Inflammatory macrophage treated with lipopolysaccharide for 4 hours (primary cell): ENCODE measurements at places on chromosomes 4 and X.

DNA sequence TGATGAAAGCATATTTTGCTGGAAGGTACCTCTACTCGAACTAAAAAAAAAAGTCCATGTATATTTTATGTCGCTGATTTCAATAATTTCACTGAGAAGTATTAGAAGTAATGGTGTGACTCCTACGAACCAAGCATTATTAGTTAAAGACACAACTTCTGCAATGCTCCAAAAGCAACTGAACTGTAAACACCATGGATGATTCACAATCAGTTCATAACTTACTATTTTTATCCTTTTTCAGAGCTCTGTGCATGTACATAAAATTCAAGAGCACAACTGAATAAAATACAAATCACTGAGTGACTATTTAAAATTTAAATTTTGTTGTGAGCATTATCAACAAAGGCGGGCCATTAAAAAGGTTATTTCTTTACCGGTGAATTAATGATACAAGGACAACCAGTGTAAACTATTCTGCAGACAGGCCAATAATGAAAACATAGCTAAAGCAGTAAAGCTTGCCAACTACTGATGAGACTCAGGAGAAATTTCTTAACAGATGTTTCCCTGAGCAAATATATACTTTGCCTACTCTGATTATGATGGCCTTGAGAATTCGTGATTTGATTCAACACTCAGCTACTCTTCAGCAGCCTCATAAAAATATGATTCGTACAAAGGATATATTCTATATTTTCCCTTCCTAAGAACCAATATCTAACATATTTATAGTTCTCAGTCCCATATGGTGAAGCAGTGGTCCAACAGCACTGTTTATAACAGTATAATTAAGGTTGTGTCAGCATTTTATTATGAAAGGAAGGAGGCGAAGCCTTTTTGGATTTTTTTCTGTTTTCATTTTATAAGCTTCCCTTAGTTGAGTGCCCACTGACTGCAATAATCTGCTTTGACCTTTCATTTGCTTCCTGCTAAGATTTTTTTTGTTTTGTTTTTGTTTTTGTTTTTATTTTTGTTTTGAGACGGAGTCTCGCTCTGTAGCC is 62.8 kb upstream of the NEIL3 start:
- DNase-seq: no peak

DNA sequence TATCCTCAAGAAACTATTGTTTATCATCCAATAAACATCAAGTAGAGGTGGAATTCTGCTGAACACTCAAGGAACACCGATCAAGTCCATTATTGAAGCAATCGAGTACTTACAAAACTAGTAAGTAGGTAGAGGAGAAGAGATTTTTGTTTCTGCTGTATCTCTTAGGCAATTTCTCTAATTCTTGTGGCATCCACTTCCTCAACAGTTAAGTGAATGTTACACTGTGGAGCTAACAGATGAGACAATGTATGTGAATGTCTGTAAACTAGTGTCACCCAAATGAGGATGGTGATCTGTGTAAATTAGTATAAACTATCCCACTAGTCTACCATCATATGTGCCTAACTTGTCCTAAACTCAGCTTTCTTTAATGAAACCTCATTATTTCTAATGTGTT is 261.6 kb downstream of the ARHGAP24 start:
- peak; percentile 83 for DNase-seq

DNA sequence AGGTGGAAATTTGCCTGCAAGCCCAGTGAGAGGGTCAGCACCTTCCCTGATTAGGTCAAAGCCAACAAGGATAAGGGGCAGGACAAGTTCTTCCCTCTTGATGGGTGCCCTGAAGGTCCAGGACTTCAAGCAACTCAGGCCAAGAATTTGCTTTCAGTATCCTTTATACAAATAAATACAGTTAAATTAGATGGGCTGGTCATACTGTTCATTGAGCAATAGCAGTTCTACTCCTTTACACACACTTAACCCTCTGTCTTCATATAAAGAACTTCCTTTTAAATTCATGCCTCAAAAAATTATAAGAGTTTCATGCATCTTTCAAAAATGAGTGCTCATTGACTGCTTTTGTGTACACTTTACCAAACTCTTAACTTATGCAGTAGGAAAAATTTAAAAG is 392.0 kb downstream of the SPRY1 start:
- peak; percentile 2 for DNase-seq

- DNase-seq: no peak
Measured at GRCh38 chr4:8772499-8773123, 99.0 kb downstream of the HMX1 start.

GRCh38 chr4:16066586-16067128 is 17.2 kb downstream of the PROM1 start:
- no peak for DNase-seq

- DNase-seq: peak; percentile 87
Measured at GRCh38 chr4:40630335-40631021, 814 bp upstream of the RBM47 start.

DNA sequence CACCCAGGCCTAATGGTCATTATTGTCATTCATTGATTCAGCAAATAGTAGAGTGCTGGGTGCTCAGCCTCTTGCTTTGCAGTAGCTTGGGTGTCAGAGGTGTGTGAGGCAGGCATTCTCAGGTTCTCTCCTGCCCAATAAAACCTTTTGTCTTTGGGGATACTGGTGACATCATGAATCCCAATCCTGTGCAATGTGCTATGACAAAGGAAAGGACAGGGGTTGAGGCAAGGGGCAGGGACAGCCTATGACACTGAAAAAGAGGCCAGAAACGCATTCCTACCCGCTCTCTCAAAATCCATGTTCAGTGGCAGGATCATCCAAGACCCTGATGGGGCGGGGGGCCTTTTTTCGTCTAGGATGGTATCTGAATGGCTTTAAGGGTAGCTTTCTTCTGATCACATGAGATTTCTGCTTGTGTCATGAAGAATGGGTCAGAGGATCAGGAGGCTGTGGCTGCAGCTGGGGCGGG is 1.5 kb upstream of the FAM193A start:
- no peak for DNase-seq

DNA sequence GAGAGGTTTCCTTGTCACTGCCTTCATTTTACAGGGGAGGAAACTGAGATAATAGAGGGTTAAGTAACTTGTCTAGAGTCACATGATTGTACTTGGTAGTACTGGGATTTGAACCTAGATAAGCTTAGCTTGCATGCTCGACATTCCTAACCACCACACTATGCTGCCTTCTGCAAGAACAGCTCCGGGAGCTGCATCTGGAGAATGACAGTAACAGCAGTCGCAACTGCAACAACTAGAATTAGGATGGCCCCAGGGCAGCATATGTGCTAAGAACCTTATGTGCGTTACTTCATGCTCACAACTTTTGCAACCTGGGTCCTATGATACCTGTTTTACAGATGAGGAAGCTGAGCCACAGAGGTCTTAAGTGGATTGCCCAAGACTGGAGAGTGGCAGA is 89.5 kb upstream of the LCORL start:
- DNase-seq: no peak

GRCh38 chr4:87430038-87430437 is 7.7 kb downstream of the NUDT9 start:
- DNase-seq: no peak

- DNase-seq: no peak
Measured at GRCh38 chr4:7367406-7367805, 67.3 kb downstream of the PSAPL1 start.

DNA sequence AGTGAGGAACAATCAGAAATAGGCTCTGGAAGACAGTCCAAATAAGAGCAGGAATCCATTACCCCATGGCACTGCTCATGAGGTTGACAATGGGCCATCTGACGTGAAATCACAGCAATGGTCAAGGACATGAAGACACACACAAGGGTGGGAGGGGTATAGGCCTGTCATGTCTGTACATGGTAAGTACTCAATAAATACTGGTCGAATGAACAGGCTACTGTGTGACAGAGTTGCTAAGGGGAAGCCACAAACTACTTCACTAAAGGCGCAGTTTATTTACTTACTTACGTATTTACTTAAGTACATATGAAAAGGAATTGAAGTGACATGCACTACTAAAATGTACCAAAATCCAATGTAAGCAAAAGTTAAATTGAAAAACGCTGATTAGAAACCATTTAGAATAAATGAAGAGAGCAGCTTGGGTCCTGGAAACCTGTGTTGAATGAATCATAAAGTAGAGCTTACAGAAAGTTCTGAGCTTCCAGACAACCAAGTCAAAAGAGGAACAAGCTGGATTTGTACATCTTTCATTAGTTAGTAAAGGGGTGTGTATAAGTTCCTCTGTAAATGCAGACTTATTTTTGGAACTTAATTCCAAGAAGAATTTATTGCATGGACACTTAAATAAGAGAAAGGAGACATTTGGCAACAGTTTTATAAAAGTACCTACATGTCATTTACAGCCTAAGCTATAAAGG is 32.7 kb downstream of the ALPK1 start:
- peak; percentile 59 for DNase-seq

DNA sequence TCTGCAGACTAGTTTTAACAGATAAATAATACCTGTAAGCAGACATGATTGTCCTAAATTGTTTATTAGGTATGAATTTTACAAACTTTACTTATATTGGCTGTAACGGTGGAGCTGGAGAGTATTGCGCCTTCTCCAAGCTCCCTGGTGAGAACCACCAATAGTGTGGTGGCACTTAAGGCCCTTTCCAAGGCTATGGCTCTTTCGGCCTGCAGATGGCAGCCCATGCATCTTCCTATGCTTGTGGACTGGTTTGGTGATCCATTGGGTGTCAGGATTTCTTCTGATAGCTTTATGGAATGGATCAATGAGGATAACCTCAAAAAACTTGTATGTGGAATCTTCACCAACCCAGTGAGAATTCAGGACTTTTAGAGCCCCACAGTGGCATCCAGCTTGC is 7.8 kb downstream of the LARP1B start:
- peak; percentile 13 for DNase-seq

DNA sequence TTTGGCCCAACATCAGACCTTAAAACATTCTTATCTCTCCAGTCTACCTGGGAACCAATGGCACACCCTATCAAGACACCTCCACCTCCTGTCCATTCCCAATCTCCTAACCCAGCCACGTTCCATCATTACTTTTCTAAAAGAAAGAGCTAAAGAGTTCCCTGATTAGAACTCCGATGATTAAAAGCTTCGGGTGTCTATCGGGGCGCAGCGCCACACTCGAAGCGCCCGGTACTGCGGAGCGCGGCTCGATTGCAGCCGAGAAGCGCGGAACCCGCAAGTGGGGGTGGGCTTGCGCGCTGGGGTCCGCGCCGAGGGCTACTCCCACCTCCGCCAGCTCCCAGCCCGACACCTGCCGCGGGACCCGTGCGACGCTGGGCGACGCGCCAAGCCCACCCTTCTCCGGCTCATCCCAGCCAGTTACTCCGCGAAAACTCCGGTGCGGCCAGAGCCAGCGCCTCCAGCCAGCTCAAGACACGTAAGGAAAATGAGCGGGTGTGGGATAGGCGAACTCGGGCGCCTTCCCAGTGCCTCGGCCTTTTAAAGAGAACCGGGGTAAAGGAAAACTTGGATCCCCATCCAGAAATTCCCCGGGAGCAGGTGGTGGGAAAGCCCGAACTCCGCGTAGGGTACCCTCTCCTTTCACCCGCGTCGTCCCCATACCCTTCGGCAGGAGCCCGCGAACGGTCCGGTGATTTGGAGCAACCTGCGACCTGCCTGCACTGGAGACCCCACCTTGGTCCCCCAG is 593 bp downstream of the NPY1R start:
- DNase-seq: no peak

DNA sequence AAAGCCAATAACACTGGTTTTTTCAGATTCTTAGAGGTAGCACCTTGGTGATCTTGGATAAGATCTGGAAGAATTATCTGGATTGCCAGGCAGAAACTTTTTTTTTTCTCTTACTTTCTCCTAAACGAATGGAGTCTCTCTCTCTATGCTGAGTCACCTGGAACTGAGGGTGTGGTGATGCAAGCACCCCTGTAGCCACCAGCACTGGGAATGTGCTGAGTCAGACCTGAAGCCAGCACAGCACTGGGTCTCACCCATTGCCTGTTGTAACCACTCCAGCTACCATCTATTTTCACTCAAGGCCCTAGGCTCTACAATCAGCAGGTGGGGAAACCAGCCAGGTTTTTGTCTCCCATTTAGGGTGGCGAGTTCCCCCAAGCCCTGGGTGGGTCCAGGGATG is 923.8 kb downstream of the RAPGEF2 start:
- DNase-seq: no peak

GRCh38 chr4:176307666-176307930 is 12.2 kb upstream of the SPCS3 start:
- no peak for DNase-seq

GRCh38 chrX:154355094-154355775 is 19.2 kb downstream of the FLNA start:
- DNase-seq: no peak

DNA sequence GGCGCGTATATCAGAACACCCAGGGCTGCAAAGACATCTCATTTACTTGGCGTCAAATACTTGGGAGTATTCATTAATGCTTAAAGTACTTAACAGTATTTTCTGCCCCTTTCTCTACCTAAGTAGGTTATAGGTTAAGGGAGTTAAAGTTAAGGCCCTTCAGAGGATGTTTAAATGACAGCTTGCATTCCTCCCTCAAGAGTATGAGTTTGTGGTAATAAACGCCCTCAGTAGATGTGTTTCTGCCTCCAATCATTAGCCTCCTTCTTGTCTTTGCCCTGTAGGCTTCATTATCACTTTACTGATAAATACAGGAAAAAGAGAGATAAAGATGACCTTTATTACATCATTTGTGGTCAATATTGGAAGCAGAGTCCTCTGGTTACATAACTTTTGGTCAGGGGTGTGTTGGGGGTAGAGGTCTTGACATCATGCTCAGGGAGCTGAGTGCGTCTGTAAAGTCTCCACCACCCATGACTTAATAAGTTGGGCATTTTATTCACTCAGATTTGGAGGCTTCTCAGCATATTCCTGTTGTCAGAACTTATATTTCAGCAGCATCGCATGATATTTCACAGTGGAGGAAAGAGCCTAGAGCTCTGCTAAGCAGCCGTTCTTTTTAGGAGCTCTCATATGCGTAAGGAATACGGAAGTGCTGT is 145.9 kb downstream of the CPE start:
- DNase-seq: no peak

DNA sequence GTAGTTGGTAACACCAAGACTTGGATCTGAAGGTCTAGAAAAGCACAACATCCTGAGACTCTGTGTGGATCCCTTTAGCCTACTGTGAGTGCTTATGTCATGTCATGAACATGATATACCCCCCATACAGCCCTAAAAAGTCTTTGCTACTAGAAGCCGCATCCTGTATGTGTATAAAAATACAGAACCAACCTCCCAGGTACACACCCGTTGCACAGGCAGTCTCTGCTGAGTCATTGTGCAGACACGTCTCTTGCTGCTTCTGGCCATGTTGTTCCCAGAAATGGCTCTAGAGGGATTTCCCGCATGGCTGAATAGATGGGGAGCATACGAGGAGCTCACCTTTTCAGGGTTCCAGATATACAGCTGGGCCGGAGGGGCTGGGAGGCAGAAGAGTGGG is 93.3 kb downstream of the MAMLD1 start:
- no peak for DNase-seq

DNA sequence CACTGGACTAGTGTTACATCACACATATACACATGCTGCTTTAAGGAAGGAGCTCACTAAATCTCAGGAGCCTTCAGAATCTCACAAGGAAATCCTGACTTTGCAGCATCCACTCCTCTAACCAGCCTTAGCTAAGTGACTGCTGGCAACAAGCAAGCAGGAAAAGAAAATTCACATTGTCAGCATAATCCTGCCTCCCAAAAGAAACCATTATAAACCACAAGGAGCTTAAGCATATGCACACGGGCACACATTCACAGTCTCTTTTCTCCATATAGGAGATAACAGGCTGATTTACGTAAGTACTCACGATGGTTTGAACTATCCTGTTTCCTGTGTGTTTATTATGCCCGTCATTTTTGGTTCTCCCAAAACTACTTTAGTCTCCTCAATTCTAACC is 136.3 kb downstream of the TMEM144 start:
- DNase-seq: no peak

- no peak for DNase-seq
Measured at GRCh38 chr4:137238456-137239162, 293.7 kb downstream of the PCDH18 start.
